ENCODE measurements at places on chromosomes 3 and 15.

DNA sequence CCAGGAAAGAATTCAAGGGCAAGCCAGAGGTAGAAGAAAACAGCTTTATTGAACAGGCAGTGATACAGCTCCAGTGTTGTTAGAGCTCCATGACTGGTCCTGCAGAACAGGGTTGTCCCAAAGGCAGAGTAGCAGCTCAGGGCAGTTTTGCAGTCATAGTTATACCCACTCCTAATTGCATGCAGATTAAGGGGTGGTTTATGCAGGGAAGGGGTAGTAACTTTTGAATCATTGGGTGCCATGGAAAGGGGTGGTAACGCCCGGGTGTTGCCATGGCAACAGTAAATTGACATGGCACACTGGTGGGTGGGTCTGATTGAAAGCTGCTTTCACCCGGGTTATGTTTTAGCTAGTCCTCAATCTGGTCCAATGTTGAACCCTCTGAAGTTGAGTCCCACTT, 9.7 kb upstream of the RAB6B start:
- no peak for DNase-seq

DNA sequence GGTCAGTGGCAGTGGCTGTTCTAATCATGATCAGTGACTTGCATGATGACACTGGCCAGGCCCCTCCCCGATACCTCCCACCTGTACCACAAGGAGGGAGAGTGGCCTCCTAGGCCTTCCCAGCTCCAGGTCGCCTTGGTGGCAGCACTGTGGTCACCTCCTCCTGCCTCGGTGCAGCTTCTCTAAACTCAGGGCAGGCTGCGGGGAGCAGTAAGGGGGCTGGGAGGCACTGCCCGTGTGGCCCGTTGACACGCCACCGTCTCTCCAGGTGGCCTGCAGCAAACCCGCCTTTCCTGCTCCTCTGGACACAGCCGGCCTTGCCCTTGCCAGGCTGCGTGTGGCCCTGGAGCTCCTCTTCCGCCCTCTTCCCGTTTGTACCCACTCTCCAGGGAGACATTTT, 184.1 kb downstream of the XXYLT1 start:
- no peak for DNase-seq

DNA sequence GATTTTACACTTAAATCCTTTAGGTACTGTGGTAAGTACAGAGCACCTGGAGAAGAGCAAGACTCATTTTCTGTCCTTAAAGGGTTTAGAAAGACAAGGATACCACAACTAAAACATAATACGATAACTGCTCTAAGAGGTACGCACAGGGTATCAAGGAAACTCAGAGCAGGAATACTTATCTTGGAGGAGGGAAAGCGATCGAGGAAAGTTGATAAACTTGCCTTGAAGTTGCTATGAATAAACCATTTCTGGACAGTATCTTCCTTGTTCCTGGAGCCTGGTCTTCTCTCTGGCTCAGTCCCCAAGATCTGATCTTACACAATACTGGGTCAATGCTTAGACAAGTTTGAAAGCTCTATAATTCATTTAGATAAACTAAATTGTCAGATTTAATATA, 17.6 kb upstream of the GATM start:
- no peak for DNase-seq

DNA sequence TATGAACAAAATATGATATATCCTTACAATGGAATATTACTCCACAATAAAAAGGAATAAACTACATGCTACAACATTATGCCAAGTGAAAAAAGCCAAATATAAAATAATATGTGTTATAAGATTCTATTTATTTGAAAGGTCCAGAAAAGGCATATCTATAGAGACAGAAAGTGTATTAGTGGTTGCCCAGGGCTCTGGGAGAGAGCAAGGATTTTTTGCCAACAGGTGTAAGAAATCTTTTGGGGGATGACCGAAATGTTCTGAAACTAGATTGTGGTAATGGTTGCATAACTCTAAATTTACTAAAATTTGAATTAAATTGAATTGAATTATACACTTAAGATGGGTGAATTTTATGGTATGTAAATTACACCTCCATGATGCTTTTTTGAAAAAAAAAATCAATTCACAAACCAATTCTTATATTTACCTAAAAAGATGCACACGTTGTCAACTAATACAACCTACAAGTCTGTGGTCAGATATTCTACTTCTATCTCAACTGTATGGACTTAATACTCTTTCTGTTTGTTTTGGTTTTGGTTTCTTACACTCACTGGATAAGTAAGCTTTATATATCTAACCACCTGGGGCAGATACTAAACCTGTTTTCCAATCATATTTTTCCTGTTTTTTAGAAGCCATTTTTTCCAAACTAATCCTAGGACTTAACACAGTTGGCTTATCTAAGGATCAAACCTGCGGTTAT, 75.8 kb downstream of the FBN1 start:
- DNase-seq, result no peak

GRCh38 chr3:79490165-79491028, 277.4 kb downstream of the ROBO1 start:
- DNase-seq, result no peak

DNA sequence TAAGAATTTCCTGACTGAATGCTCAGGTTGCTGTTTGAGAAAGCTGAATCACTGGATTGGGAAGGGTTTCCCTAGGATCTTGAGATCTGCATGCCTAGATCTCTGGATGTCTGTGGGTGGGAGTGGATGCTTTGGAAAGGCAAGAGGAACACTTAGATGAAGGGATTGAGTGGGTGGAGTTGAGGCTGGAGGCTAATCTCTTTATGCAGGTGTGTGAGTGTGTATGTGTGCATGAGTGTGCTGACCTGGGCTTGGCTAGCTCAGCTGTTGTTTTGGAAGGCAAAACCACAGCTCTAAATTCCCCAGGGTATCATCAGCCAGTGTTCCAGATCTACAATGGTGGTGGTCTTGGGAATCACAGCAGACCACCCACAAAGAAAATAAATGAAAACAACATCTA, 60.5 kb downstream of the CLDN1 start:
- no peak for DNase-seq

DNA sequence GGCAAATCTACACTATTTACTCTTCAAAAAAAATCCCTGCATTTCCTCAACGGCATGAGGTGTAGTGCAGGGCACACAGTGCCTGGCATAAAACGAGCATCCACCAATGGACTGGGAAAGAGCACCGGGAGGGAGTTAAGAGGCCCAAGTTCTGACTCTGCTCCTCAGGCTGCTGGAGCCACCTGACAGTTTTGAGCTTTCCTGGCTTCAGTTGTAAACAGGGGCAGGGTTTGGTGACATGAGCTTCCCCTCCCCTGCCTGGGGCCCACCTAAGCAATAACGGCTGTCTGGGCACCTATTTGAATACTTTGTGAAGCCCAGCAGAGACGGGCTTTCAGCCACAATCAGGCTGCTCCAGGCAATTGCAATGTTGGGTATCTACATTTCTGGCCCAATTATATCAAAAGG, 16.4 kb downstream of the CA12 start:
- DNase-seq, result no peak

DNA sequence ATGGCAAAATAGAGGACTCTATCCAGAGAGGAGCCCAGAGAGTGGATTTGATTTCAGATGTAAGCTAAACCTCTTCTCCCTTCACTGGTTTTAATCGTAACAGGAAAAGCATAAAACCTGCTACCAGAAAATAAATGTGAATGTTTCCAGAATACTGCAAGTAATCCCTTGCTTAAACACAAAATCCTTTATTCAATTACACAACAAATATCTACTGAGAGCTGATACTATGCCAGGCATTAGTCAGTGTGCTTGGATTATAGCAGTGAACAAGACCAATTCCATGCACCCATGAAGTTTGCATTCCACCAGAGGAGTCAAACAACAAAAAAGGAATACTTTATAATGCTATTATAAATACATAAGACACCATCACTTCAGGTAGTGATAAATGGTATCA, 15.1 kb downstream of the AVEN start:
- no peak for DNase-seq

- no peak for DNase-seq
Measured at GRCh38 chr3:195255176-195255500, 15.8 kb downstream of the XXYLT1 start.

GRCh38 chr3:98246142-98246541, 17.9 kb upstream of the OR5H6 start:
- no peak for DNase-seq

DNA sequence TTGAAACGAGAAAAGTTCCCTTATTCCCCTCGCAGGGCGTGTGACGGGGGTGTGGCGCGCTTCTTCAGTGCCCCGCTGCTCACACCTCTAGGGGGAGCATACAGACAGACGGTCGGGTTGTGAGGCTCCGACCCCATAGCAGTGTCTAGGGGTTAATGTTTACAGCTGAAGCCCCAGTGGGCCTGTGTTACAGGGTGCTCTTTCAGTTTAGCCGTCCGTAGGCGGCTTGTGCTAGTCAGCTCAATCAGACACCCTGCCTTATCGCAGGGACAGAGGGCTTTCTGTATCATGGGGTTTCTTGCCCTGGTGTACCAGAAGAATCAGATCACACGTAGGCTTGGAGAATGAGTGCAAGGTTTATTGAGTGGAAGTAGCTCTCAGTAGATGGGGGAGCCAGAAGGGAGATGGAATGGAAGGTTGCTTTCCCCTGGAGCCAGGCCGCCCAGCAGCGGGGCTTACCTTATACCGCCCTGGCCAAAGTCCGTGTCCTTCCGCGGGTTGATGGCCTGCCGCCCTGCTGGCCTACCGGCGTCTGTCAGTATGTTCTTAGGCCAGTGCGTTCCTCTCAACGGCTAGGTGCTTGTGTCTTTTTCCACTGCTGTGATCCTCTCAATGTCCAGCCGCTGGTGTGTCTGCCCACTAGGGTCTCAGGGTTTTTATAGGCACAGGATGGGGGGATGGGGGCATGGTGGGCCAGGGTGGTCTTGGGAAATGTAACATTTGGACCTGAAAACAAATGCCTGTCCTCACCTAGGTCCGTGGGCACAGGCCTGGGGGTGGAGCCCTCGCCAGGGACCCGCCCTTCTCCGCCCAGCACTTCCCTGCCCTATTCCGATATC, 32.2 kb upstream of the ACP3 start:
- no peak for DNase-seq

- DNase-seq, result no peak
Measured at GRCh38 chr3:153192327-153192726, 30.3 kb downstream of the RAP2B start.

- DNase-seq, result no peak
Measured at GRCh38 chr3:172836390-172836997, 86.0 kb downstream of the ECT2 start.

DNA sequence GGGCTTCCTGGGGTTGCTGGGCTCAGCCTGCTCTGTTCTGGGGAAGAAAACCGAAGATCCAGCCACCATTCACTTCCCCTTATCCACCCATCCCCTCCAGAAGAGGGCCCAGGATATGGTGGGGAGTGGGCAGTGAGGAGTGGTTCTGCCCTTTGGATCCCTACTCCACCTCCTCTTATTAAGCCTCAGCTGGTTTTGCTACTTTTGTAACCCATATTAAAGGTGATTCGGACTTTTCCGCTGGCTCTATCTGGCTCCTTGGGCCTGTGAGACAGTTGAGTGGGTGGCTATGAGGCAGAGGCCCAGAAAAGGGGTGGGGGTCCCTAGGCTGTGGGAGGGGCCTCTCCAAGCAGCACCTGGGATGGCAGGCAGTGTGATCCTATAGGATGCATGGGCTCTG, 33.8 kb downstream of the NBEAL2 start:
- no peak for DNase-seq

DNA sequence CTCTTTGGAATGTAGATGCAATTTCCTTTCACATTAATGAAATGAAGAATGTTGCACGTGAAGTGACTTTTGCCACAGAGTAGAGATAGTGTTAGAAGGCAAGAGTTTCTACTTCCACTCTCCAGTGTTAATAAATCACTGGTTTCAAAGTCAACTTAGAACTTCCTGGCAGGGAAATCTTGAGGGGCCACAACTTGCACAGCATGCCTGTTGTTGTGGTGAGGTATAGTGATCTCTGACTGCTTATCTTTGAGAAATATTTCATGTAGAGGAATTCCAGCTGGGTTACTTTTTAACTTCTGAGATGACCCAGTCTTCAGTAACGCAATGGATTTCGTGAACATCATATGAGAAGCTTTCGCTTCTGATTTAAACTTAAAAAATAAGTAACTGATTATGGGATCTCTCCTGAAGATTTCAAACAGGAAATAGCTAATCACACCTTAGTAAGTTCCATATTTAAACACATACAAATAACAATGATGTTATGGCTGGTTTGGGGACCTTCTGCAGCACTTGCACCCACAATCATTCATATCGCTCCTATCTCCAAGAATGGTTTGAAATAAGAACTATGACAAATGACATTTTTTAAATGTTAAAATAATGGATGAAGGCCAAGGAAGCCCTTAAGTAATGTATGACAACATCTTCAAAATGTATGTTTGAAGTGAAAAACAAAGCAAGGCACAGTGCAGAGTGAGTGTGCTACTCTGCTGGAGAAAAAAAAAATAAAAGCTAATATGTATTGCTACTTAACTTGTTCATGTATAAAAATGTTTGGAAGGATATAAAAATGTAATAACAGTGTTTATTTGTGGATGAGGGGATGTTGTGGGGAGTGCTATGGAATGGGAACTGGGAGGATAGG, 726.5 kb upstream of the NECTIN3 start:
- no peak for DNase-seq

DNA sequence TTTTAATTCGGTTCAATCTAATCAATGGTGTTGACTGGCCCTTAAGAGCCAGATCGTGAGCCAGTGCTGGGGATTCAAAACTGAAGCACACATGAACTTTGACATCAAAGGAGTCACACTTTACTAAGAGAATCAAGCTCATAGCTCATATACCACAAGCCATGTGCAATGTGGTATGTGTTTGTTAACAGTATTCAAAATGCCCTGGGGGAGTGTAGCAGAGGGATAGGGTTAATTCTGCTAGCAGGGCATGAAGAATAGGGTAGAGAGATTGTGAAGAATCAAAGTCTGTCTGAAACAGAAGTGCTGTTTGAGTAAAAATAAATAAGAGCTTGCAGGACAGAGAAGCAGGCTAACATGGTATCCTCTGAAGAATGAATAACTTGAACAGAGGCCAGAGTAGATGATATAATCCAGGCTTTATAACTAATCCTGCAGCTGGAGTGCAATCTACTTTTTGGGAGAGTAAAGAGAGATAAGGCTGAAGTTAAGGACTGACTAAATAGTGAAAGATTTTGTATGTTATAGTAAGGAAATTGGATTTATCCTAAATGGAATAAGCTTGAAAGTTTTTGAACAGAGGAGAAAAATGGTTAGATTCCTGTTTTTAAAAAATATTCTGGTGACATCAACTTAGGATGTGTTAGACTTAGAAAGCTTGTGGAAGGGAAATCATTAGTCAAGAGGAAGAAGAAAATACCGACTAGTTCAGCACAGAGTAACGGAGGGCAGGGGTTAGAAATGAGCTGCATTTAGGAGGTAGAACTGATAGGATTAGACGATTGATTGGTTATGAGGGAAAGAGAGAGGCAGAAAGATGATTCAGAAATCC, 292.0 kb downstream of the NFKBIZ start:
- DNase-seq, result no peak
